NCI-H748 treated with DMSO at 0.1 percent for 48 hours (cell line): ENCODE measurements at places on chromosomes 7 and 10.

DNA sequence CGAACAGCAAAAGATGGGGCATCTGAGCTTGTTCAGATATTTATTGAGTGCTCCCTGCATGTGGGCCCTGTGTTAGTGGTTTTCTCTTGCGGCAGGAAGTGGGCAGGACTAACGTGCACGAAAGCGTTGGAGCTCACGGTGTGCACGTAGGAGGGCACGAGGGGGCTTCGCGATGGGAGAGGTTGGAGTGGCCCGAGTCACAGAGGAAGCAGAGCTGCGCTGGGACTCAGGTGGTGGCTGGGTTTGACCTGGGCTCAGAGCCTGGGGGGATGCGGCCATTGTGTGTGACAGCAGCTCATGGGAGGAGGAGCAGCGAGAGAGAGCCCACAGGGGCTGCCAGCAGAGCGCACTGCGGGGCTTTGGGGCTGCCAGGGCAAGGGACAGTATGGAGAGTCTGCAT lies 7.7 kb downstream of the ZSCAN25 start:
- no peak for DNase-seq

- DNase-seq: no peak
Measured at GRCh38 chr10:131928248-131929095, 27.7 kb downstream of the PPP2R2D start.

GRCh38 chr10:125018576-125019143 lies 76.7 kb downstream of the ZRANB1 start:
- DNase-seq: no peak

DNA sequence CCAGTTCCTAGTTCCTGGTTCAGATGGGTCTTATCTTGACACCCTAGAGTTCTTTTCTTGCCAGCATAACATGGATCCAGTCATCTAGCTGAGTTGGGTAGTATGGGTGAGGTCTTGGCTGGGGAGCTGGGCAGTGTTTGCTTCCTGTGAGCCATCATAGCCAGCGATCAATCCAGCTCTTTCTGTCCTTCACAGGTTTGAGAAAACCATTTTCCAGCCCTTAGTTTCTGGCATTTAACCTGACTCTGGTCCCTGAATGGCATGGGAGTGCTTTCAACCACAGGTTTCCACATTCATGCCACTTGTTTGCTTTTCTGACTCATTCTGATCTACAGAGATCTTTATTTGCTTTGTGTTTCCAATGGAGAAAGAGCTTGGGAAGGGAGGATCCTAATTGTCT lies 8.6 kb downstream of the SLC13A1 start:
- DNase-seq: peak; percentile 11

DNA sequence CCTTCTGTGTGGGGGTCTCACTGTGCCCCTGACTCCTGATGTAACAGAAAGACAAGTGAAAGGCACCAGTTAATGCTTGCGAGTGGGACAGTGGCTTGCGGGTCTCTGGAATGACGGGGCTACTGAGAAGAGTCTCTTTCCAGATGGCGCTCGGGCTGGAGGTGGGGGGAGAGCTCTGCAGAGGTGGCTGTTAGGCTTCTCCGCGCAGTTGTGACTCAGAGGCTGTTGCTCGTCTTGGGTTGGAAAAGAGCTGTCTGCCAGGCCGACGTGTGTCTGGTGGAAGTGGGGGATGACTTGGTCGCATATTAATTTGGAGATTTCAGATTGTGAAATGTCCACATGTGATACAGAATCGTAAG lies 27.9 kb upstream of the SH2B2 start:
- no peak for DNase-seq

GRCh38 chr7:45082831-45083331 lies 5.9 kb downstream of the NACAD start:
- no peak for DNase-seq

- DNase-seq: no peak
Measured at GRCh38 chr7:15403751-15404150, 158.1 kb downstream of the AGMO start.

DNA sequence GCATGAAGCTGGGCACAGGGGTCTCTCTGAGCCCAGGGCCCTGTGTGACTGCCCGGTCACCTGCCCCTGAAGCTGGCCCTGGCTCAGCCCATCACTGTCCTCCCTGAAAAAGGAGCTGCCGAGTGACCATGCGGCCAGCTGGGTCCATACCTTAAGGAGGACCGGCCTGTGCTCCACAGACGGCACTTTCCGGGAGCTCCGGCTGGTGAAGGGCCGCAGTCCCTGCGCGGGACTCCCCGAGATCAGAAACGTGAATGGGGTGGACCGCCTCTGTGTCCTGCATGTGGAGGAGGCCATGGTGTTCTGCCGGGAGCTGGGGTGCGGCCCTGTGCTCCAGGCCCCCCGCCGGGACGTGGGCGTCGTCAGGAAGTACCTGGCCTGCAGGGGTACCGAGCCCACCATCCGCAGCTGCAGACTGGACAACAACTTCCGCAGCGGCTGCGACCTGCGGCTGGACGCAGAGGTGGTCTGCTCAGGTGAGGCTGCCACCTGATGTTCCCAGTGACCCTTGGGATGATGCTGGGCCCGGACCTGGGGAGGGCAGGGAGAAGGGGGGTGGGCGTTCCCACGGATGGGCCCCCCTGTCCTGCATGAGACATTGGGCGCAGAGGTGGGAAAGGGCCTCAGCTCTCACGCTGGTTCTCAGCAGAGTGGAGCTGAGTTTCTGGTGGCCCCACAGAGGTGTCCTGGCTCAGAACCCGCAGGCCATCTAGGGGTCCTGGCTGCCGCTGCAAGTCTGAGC lies 3.5 kb downstream of the SCART1 start:
- DNase-seq: no peak

DNA sequence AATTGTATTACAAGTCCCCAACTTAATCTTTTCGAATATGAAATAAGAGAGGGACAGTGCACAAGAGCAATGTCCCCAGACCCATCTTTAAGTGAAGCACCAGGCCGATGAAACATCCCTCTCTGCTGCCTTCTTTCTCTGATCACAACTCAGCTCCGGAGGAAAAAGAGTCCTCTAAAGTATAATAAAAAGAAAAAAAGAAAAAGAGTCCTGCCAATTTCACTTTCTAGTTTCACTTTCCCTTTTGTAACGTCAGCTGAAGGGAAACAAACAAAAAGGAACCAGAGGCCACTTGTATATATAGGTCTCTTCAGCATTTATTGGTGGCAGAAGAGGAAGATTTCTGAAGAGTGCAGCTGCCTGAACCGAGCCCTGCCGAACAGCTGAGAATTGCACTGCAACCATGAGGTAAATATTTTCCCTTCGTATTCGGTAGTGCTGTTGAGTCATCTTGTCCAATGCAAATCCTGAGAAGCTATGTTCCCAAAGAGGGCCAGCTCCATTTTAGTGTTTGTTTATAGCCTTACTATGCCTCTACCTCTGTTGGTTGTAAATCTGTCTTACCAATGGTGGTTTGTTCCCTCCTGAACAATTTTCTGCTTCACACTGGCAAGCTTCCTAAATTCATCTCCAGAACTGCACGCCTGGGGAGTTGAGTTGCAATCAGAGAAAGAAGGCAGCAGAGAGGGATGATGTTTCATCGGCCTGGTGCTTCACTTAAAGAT lies at the start of gene IFIT2:
TSS of gene IFIT2 (plus strand) at position 326 of the 725 bp plus-strand sequence. CDS start at position 404, 78 bp downstream.
- DNase-seq: peak; percentile 41

DNA sequence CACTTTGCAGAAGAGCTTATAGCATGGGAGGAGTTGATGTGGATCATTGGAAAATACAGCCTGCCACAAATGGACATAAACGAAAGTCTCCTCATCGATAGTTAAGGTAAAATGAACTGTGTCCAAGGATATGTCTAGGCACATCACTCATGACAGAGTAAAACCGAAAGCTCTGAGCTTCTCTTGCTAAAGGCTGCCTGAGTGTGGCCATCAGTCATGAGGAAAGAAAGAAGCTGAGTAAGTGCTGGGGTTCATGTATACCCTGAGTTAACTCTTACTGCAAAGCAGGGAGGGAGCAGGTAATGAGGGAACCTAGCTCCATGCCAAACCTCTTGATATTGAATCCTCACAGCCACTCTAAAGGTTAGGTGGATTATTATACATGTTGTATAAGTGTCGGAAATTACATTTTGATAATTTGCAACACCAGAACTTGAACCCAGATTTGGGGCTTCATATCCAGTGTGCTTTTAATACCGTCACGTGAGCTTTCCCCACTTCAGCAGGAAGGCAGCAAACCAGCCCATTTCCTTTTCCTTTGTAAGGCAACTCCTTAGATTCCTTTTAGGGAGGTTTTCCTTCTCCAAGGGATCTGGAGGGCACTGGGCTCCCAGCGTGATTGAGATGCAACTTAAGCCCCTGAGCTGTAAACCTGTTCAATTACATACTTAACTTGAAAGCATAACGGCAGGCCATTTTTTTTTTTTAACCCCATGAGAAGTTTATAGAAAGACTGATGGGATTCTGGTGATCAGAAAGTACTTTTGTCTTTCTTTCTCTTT lies 215.0 kb downstream of the PHF14 start:
- no peak for DNase-seq

GRCh38 chr7:20786049-20786412 lies 655 bp downstream of the SP8 start:
- no peak for DNase-seq

- no peak for DNase-seq
Measured at GRCh38 chr10:2980116-2980515, 87.2 kb upstream of the PFKP start.

GRCh38 chr7:46939558-46939957 lies 642.4 kb downstream of the TNS3 start:
- no peak for DNase-seq

GRCh38 chr7:36985316-36985715 lies 261.0 kb upstream of the AOAH start:
- peak; percentile 84 for DNase-seq

GRCh38 chr7:132584796-132585494 lies 8.7 kb upstream of the PLXNA4 start:
- no peak for DNase-seq
